Spinal cord (tissue), 10 donors: ENCODE measurements at places on chromosomes 6 and 20.

DNA sequence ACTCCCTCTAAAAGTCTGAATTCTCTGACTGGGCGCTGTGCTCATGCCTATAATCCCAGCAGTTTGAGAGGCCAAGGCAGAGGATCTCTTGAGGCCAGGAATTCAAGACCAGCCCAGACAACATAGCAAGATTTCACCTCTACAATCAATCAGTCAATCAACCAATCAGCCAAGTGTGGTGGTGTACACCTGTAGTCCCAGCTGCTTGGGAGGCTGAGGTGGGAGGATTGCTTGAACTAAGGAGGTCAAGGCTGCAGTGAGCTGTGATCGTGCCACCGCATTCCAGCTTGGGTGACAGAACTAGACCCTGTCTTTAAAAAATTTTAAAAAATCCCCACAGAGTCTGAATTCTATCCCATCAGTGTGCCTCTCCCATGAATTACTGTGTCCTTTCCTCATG lies 37.9 kb downstream of the KIF3B start:
- DNase-seq: no peak

GRCh38 chr6:137155830-137156229 lies 17.6 kb downstream of the IL22RA2 start:
- DNase-seq: no peak

DNA sequence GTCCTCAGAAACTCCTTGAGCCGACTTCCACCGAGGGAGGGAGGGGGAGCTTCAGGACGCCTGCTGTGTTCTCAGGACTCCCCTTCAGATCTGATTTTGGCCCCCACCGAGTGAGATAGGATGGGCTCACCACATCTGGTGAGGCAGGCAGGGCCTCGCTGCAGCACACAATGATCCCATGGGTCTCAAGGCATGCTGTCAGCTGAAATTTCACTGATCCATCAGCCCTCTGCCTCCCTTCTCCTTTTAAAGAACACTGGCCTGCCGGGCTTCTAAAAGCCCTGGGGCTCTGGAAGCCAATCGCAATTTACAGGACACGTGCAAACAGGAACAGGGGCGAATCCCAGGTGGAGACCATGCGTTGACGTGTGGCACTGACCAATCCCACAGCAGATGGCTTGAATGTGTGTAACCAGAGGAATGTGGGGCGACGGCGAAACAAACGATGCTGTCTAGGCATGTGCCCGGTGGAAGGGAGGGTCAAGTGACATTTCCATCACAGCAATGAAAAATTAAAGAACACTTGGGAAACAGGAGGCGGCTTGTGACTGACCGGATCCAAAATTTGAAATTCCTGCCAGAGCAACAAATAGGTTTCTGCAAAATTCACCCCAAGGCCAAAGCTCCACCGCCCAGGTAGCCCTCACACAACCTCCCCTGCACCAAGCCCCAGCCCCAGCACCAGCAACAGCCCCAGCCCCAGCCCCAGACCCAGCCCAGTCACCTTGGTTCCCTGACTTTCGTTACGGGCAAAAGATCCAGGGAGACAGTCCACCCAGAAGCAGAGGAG lies 167.1 kb upstream of the ZNF337 start:
- DNase-seq: no peak

DNA sequence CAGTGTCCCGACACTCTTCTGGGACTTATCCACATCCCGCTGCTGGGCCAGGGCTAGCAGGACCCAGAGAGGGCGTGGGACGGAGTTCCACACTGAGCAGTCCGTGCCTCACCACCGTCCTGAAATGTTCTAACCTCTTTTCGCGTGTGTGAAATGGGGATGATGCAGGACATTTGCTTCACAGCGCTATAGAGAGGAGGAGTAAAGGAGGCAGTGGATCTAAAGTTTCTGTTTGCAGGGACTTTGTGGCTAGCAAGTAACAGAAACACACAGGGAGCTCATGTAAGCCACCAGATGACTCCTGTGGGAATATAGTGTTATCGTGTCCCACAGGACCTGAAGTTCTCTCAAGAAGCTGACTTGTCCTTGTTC lies 634 bp downstream of the ITPA start:
- DNase-seq: no peak

- no peak for DNase-seq
Measured at GRCh38 chr6:4413073-4413472, 277.7 kb upstream of the ECI2 start.

DNA sequence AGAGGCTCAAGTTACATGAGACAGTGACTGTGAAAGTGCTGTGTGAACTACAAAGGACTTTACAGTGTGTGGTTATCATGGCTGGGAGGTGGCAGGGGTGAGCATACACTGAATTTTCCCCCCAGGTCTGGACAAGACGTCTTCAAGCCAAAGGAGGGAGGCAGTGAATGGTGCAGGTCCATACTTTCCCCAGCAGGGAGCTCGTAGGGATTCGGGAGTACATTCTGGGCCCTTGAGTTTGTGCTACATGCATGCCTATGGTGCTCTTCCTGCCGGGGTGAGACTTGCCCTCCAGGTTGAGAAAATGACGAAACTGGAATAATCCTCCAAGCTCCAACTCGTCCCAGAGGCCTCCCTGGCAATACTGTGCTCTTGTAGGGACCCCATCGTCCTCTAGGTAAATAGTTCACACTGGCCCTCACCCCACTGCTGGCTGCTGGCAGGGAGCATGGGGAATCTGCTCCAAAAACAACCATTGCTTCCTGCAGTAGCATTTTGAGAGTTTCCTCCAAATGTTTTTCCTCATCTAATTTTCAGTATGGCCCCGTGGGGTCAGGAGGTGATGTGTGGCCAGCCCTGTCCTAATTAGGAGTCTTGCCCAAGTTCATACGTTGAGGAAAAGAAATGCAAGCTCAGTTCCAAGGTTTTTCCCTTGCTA lies 57.6 kb downstream of the ZNF831 start:
- DNase-seq: no peak

DNA sequence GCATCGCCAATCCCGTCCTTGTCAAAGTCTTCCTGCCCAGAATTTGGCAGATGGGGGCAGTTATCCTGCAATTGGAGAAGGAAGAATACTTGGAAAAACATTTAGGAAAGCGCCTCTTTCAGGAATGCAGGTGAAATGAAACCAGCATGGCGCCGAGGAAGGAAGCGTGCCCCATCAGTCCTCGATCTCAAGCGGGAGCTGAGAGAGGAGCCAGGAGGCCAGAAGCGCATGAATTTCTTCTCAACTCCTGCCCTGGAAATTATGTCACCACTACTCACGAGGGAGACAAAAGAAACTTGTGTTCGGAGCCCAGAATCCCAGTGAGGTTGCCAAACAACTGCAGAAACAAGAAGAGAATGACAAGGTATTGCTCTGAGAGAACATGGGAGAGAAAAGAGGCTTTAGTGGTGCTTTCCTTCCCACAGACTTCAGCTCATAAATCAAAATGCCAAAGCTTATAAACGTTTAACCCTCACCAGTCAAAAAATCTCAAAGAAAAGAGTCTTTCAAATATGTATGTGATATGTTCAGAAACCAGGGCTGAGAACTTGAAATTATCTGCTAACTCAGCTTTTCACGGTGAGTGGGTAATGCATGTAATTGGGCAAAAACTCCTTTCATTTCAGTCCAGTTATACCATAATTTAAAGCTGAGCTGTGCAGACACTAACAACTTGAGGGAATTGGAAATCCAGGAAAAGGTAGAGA lies 23.9 kb downstream of the THBS2 start:
- DNase-seq: peak; percentile 60

DNA sequence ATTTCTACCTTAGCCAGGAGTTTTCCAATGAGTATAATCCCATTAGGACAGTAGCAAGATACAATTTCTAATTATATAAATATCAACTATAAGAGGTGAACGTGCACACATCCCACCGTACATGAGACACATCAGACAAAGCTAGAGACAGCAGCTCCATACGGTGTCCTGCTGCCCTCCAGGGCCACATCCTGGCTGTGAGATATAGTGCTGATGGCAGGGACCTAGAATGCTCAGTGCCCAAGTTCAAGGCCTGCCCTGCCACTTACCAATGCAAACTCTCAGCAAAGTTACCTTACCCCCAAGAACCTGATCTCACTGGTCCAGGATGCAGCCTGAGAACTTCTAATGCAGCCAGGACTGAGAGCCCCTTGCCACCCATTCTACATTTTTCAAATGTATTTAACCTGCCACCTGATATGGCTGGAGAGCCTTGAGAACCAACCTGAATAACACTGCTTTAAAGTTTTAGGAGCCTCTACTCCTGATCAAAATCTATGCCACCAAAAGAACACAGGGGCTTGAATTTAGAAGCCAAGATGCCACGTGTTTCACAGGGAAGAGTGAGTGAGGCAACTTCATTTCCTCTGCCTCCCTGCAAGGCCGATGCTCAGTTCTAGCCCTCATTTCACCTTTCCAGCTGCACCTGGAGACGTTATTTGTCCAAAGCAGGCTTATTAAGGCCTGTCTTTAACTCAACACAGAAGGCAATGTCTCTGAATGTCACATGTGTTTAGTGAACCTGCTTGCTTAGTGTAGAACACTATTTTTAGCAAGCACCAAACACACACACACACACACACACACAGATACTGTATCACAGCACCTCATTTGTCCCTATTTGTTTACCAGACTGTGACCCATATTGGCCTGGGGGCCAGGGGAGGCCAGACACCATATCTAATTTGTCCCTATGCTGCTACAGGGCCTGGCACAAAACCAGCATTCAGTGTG lies 6.1 kb downstream of the NFATC2 start:
- DNase-seq: no peak

DNA sequence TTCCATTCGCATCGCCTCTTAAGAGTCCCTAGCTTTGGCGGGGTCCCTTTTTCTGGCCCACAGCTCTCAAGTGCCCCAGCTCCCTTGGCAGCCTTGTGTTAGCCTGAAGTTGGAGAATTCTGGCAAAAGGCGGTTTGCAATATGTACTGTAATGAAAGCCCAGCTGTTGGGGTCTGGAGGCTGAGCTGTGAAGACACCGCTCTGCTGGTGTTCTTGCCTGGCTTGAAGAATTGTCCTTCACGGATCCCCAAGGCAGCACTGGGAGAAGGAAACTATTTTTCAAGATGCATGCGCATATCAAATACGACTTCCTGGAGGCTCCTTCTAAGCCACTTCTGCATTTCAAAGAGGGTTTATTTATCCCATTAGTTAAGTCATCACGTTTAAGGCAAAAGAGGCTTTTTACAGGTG lies 21.4 kb upstream of the CITED2 start:
- no peak for DNase-seq

DNA sequence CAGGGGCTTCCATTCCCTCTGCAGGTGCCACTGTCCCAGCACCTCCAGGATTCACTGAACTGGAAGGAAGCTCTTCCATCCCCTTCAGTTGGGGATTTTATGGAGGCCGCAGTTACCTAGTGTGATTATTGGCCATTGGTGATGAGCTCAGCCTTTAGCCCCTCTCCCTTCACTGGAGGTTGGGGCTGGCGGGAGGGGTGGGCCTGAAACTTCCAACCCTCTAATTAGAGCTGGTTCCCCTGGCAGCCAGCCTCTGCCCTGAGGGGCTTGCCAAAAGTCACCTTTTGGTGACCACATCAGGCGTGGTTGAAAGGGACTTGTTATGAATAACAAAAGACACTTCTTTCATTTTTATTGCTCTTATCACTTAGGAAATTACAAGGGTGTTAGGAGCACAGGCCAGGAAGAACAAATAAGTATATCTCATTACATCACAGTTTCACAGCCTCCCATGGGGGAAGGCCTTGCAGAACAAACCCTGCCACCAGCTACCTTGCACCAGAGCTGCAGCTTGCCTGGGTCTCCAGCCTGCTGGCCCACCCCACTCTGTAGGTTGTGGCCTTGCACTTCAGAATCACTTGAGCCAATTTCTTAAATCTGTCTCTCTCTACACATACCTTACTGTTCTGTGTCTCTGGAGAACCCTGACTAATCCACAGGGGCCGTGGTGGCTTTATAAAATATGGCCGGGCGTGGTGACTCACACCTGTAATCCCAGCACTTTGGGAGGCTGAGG lies 5.0 kb downstream of the PYGB start:
- no peak for DNase-seq

GRCh38 chr6:114032721-114033120 lies 61.8 kb upstream of the HDAC2 start:
- DNase-seq: no peak

GRCh38 chr20:53957451-53958172 lies 112.8 kb downstream of the BCAS1 start:
- no peak for DNase-seq

- DNase-seq: peak; percentile 51
Measured at GRCh38 chr6:98056955-98057354, 773.9 kb upstream of the MMS22L start.

GRCh38 chr6:144119376-144119775 lies 24.0 kb upstream of the SF3B5 start:
- DNase-seq: no peak

DNA sequence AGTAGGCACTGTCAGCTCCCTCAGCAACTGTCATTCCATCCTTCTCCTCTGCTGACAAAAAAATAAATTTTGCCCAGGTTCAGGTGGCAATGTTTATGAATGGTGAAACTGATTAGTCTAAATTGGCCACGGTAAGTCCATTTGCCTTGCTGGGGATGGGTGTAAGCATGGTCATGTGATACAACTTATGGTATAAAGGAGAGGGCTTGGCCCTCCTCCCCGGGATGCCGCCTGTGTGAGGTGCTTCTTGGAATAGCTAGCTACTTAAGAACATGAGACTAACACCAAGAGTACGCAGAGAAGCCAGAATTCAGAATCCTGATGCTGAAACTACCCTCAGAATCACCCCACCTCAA lies 94.4 kb upstream of the MAP7 start:
- no peak for DNase-seq

DNA sequence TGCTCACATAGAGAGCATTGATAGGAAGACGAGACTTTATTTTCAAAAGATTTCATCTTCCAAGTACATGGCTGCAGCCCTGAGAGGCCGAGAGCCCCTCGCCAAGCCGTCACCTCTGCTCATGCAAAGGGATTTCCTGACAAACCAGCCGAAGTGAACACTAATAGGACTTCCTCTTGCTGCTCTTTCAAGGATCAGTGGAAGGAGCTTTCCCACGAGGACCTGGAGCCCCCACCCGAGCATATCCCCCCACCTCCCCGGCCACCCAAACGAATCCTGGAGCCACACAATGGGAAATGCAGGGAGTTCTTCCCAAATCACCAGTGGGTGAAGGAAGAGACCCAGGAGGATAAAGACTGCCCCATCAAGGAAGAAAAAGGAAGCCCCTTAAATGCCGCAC lies 69.3 kb downstream of the PTPN1 start:
- DNase-seq: no peak

DNA sequence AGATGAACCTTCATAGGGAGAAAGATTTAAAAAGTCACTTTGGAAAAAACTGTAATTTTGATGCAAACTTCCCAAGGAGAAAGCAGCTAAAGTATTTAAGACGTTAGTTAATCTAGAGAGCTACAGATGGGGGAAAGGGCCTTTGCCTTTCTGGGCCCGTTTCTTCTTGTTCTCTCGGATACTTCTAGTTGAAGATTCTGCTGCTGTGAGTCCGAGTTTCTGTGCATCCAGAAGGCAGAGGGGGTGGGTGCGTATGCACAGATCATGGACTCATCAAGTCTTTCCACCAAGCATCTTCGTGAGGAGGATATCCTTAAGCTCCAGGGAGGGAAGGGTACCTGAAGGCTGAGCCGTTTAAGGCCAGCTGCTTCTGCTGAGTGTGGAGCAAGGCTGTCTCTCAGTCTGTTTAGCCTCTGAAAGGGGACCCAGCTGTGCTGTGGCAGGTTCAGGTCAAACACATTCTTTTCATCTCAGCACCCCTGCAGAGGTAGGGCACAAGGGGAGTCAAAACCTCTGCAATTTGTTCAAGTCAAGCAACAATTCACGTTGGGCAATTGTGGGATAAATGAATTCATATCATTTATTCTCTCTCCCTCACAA lies 4.3 kb downstream of the LAMP5 start:
- DNase-seq: no peak
